ENCODE measurements at places on chromosomes 5 and 9. TPM values are rescaled to one million over a fixed set of nuclear protein-coding genes. Genes with fewer than 3 reads are reported as not detected.

DNA sequence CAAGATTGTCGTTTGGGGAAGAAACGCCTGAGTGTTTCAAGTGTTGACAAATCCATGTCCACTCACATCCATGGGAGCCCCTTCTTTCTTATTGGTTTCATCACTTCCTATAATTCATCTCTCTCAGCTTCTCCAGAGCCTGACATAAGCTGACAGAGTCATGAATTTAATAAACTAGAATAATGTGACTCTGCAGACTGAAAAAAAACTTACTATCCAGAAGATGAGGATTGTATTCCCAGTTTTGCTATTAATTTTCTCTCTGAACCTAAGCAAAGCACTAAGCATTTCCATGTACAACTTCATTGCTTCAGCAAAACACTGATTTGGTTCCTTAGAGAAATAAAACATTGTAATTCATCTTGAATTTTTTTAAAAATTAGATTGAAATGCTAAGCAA, 691.8 kb downstream of the MTRR start:
- no peak for DNase-seq

GRCh38 chr9:98971168-98971914, 27.6 kb downstream of the COL15A1 start:
- peak; percentile 57 for DNase-seq

The MSX2 gene
- total RNA-seq: 9.8 TPM

DNA sequence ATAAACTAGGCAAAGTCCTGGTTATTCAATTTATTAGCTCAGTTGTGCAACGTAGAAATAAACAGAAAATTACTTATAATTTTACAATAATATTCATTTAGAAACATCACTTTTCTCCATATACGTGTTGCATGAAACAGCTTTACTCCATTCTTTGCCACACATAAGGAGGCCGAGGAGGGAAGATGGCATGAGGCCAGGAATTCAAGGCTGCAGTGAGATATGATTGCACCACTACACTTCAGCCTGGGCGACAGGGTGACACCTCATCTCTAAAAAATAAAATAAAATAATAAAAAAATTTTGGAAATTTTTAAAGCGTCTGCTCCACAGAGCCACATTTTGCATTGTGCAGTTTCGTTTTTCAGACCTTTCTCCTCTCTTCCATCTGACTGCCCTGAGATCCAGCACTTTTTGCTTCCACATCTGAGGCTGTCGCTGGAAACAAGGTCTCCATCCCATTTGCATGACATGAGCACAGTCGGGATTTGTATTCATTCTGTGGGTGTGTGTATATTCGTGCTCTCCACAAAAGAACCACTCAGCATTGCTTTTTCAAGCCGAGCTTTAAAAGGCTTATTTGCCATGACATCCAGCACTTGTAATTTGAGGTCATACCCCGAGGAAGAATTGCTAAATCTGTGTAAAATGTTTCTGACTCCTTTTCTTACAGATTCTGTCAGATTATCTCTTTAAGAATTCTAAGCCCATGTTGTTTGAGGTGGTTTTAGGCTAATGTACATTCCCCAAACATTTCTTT, 98.6 kb upstream of the MSX2 start:
- no peak for DNase-seq

- no peak for DNase-seq
These were observed 22.9 kb downstream of the CAMSAP1 start for GRCh38 chr9:135884328-135885035.

DNA sequence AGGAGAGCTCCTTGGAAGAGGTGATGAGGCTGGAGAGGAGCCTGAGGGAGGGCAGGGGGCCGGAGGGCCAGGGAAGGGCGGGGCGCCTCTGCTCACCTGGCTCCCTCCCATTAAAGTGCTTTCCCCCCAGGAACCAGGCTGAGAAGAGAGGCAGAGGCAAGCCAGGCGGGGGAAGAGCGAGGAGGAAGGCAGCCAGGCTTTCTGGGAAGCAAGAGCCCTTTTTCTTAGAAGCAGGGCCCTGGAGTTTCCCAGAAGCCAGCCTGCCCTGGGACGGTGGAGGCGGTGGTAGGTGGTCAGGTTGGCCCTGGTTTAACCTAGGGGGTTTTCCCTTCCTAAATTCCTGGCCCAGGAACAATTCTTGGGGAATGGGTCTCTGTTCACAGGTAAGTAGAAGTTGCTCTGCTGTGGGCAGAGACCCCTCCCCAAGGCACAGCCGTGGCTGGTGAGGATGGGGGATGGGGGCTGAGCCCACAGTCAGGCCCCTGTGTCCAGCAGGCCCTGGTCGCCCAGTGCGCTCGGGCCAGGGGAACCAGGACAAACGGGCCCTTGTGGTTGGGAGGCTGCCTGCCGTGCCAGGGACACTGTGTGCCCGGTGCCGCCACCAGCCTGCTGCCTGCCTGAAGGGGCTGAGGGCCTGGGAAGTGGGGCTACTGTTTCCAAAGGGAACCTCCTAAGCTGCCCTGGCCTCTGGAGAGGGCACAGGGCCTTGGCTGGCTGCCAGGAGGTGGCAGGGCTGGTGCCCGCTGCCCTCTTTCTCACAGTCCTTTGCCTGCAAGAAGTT, 16.6 kb upstream of the RALGDS start:
- no peak for DNase-seq

The CER1 gene
- not detected for total RNA-seq

- DNase-seq: no peak
These were observed 145.6 kb downstream of the PPP2R2B start for GRCh38 chr5:146732962-146733361.

GRCh38 chr5:82674671-82675070, 396.5 kb upstream of the RPS23 start:
- DNase-seq: no peak

GRCh38 chr5:142461028-142461590, 136.3 kb upstream of the SPRY4 start:
- DNase-seq: no peak

- no peak for DNase-seq
These were observed 192.5 kb upstream of the RORB start for GRCh38 chr9:74304598-74304997.

GRCh38 chr9:130395810-130396435, 48.8 kb upstream of the ASS1 start:
- DNase-seq: no peak

- DNase-seq: no peak
These were observed 193.5 kb upstream of the RFX3 start for GRCh38 chr9:3719286-3719685.

- no peak for DNase-seq
These were observed 688.0 kb upstream of the SEMA6A start for GRCh38 chr5:117262572-117263131.

The MEIKIN gene
- not detected for total RNA-seq

The MAMDC2 gene
- total RNA-seq: 93.5 TPM

The WHRN gene
- total RNA-seq: 1.7 TPM

- no peak for DNase-seq
These were observed 116.7 kb upstream of the SLIT3 start for GRCh38 chr5:169417676-169418075.

GRCh38 chr5:158287643-158288271, 428.8 kb upstream of the CLINT1 start:
- no peak for DNase-seq

The ARL14EPL gene
- 0.47 TPM for total RNA-seq

All from myocyte (in vitro differentiated cells).